HL-60 (cell line): ENCODE measurements at places on chromosomes 5 and 9.

DNA sequence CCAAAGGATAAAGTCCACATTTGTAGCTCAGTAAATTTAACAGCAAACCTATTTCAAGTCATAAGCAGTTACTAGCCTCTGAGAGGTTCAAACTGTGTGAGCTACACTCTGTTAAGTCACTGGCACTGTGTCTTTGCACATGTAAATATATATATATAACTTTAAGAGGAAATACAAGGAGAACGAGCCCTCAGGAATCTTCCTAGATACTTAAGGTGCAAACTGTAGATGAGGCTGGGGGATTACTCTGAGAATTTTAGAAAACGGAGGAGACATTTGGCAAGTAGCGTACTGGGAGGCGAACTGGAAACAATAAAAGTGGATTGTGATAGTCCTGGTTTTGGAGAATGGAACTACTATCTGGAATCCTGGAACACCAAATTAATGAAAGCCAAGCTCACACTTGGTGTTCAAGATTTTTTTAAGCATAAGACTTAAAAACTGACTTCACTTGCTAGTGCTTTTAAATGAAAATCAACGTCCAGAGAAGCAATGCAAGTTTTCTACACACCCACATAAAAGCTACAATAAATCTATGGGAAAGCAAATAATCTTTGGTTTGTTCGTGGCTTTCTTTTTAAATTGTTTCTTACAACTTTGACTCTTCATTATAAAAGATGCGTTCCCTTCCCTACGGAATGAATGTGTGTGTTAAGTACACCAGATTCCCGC, 1057.0 kb upstream of the DMAC1 start:
- no peak for DNase-seq

DNA sequence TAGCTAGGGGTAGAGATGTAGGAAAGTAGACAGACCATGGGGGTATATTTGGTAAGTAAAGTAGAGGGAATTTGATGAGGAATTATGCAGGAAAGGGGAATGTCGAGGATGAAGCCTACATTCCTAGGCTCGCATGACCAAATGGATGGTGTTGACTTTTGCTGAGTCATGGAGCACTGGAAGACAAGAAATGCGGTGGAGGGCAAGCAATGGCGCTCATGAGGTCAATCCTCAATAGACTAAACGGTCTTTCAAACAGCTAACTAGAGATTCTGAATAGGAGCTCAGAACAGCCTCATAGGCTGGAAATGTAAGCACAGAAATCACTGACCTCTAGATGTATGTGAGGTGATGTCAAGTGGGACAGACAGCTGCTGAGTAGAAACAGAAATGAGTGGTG, 50.7 kb upstream of the FST start:
- DNase-seq = no peak

DNA sequence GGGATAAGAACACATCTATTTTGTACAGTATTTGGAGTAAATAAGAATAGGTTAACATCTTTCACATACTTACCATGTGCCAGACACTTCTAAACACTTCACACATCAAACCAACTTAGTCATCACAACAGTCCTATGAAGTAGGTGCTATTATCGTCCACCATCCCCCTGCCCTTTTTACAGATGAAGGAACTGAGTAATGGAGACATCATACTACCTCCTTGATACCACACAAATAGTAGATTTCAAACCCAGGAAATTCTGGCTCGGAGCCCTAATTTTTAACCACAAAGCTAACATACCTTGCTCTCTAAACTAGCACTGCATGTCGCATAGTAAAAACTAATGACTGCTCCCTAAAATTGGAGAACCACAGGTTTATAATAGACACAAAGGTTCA, 4.2 kb upstream of the ZNF366 start:
- no peak for DNase-seq

DNA sequence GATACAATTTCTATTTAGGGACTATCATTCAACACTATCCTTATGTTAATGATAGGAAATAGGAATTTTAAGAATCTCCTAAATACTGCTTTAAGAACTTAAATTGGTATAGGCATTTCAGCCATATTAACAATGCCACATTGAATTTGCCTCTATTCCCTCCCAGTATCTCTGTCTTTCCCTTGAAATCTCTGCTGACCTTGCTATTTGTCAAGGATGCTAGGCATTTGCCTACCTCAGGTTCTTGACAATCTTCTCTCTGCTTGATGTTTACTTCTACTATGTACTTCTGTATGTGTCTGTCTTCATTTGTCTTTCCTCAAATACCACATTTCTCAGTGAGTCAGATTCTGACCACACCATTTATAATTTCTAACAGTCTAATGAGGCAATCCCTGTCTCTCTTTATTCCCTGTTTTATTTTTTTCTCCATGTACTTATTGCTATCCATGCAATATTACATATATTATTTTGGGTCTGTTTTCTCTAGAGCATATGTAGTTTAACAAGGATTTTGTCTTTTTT, 1461.4 kb upstream of the CDH9 start:
- DNase-seq = no peak

- no peak for DNase-seq
These were observed 127.9 kb downstream of the PALM2AKAP2 start for GRCh38 chr9:109907810-109908458.

DNA sequence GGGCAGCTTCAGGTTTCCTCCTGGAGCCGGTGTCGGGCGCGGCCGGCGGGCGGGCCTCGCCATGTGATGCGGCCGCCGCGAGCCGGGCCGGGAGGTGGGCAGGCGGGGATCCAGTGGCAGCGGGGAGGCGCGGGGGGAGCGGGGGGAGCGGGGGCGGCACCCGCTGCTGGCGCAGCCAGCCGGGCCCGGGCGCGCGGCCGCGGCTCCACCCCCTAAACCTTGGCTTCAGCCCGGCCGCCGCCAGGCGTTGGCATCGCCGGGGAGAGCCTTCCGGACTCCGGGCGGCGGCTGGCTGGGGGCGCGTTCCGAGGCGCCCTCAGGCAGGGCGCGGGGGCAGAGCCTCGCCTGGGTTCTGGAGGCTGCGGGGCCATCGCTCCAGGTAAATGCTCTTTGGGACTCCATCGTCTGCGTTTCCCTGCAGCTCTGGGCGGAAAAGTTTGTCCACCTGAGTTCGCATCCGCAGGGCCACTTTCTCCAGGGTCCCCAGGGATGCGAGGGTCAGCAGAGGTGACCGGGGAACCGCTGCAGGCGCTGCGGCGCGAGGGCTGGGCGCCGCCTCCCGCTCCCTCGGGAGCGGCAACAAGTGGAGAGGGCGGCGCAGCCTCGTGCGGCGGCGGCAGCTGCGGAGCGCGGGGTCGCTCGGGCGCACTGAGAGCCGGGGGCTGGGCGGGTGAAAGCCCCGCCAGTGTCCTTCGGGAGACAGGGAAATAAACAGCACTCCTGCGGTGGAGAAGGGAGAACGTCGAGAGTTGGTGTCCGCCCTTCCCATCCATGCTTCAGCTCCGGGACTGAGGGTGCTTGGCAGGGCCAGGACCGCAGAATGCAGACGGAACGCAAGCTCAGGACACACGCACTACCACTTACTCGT, at the start of gene ARHGEF28:
Gene ARHGEF28 (plus strand): TSS at position 253 of the 868 bp plus-strand sequence. CDS start 58,656 bp downstream, outside the sequence.
- no peak for DNase-seq

GRCh38 chr5:74903165-74903787, 37.1 kb upstream of the FAM169A start:
- DNase-seq = no peak

DNA sequence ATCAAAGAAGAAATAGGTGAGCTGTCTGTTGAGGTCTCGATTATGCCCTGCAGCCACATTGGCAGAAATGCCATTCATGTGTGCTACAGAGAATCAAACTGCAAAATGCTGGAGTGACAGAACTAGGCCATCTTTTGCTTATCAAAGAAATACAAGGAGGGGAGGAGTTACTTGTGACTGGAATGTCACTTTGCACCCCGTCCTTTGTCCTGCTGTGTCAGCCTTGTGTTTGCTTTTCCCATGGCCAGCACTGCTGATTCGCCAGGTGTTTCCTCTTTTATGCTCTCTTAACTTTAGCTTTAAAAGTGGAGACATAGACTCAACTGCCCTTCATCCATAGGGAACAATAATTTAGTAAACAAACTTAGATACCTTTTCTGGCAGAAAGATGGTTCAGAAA, 54.3 kb downstream of the SLC46A2 start:
- DNase-seq = no peak

DNA sequence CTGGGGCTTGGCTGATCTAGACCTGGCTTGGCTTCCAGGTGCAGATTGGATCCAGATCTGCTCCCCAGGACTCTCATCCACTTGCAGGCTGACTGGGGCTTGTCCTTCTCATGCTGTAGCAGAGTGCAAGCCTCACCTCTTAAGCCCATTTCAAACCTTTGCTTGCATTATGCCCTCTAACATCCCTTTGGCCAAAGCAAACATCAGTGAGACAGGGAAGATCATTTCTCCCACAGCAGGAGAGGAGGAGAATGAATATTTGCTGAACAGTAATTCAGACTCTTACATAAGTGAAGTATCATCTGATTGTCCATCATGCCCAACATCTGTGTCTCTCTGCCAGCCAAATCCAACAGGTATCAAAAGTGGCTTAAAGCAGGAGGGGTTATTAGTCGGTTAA, 194.9 kb downstream of the C9orf152 start:
- no peak for DNase-seq

DNA sequence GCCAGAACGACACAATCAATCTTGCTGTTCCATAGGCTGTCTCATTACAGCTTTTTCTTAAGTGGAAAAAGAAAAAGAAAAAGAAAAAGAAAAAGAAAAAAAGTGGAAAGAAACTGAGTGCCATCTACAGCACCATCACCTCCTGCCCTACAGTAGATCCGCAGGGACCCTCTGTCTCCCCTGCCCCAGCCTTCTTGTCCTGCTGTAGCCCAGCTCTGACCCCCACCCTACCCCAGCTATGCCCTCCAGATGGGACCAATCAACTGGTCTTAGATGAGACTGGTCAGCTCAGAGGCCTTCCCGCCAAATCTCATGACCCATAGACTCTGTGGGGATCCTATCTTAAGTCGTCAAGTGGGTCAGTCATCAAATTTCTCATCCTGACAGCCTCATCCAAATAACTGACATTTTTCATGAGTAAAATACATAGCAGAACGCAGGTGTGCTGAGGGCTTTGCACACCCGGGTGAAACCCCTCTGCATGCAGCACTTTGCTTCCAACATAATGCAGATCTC, 34.8 kb downstream of the TSPAN17 start:
- no peak for DNase-seq

- DNase-seq = no peak
These were observed 630 bp downstream of the POLE3 start for GRCh38 chr9:113409883-113410206.

DNA sequence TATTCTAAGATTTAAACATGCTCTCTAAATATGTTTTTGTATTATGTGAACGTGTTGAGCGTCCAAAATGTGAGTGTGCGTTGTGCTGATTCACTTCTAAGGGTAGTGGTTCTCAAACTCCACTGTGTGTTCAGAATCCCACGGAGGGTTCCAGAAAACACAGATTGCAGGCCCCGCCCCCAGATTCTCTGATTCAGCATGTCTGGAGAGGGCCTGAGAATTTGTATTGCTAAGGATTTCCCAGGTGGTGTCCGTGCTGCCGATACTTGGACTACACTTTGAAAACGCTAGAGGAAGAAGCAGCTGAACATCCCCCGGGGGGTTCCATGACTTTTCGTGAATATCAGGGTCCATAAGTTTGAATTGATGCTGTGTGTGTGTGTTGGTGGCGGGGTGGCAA, 1043.2 kb upstream of the WWC1 start:
- no peak for DNase-seq

GRCh38 chr5:124461941-124462340, 284.5 kb downstream of the ZNF608 start:
- DNase-seq = no peak

GRCh38 chr5:159210210-159210661, 883 bp upstream of the RNF145 start:
- peak; percentile 89 for DNase-seq

DNA sequence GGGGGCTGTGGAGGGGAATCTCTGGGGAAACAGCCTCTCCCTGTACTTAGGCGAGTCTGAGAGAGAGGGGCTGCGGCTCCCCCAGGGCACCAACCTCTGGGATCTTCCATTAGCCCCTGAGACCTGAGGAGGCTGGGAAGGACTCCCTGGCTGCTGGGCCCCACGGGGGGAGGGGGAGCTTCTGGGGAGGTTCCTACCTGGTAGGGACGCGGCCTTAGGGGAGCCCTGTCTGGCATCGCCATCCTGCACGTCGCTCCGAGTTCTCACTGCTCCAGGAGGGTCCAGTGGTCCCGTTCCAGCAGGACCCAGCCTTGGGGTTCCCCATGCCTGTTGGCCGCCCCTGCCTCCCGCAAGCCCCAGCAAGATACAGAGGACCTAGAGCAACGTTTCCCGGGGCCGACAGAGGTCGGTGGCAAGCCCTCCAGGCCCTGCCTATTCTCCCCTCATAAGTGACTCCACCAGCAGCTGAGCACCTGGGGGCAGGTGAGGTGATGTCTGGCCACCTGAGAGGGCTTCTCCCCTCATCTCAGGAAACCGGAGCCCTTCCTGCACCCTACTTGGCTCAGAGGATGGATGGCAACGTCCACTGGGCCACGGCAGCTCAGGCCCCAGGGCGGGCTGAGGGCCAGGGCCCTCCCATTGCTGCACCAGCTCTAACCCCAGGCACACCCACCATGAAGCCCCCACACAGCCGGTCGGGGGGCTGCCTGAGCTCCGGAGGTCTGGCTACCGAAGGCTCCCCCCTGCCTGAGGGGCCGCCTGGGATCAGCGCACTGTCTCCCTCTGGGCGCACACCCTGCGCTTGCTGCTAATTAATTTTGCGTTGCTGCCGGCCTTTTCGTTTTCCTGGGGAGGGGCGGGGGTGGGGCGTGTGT, 22.5 kb downstream of the TPPP start:
- DNase-seq = no peak

- no peak for DNase-seq
These were observed 126.5 kb upstream of the LARP1 start for GRCh38 chr5:154628685-154629084.

DNA sequence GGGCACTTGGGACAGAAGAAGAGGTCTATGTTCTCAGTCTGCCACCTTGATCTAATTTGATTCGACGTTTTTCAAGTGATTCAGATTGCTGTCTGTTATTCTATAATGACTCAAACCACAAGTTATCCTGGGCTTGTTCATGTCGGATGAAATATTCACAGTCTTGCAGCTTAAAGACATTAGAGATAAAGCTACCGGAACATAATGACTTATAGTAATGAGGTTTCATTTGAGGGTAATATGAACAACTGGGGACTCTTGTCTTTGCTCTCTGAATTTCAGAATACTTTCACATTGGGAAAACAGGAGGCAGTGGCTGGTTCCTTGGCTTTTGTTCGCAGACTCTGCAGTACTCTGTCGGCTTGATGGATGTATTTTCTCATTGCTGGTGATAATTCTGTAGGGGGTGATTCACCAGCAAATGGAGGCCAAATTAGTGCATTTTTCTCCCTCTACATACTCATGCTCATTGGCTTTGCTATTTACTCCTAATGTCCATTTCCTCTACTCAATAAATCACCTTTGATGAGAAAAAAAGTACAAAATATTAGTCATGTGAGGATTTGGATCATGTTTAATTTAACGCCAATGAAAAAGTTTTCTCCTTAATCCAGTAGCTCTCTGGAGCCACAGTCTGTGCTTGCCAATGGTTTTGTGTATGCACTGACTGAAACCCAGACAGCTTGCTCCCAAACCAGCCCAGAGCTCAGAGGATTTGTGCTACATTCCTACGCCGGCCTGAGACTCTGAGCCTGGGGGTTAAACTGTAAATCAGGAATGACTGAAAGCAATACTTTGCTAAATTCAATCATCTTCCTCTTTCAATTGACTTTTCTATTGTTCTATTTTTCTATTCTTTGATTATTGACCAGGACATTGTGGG, 154.7 kb upstream of the ANKH start:
- DNase-seq = no peak
